Aorta (tissue), 5 donors: ENCODE measurements at places on chromosomes 13 and 19. TPM values are rescaled to one million over a fixed set of nuclear protein-coding genes. Genes with fewer than 3 reads are reported as not detected.

- DNase-seq: no peak
Measured at GRCh38 chr13:40975441-40975840, 43.7 kb downstream of the ELF1 start.

- no peak for DNase-seq
Measured at GRCh38 chr13:113145911-113146598, 12.4 kb upstream of the PROZ start.

DNA sequence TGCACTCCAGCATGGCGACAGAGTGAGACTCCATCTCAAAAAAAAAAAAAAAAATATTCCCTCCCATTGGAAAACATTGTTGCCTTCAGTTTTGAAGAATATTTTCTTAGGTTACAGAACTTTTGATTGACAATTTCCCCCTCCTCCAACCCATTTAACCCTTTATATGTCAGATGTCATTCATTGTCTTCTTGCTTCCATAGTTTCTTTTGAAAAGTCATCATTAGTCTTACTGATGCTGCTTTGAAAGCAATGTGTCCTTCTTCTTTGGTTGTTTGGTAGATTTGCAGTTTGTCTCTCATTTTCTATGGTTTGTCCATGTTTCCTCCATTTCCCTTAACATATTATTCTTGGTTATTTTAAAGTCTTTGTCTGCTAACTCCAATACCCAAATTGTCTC, 25.4 kb downstream of the ZNF558 start:
- DNase-seq: no peak

PALM3 gene
- 0.63 TPM for total RNA-seq

ZNF599 gene
- total RNA-seq: 4.4 TPM

ZNF132 gene
- total RNA-seq: 4.5 TPM

LONP1 gene
- 46.4 TPM for total RNA-seq

- no peak for DNase-seq
Measured at GRCh38 chr13:26050568-26051230, 1.1 kb downstream of the SHISA2 start.

TEAD2 gene
- 48.8 TPM for total RNA-seq

DNA sequence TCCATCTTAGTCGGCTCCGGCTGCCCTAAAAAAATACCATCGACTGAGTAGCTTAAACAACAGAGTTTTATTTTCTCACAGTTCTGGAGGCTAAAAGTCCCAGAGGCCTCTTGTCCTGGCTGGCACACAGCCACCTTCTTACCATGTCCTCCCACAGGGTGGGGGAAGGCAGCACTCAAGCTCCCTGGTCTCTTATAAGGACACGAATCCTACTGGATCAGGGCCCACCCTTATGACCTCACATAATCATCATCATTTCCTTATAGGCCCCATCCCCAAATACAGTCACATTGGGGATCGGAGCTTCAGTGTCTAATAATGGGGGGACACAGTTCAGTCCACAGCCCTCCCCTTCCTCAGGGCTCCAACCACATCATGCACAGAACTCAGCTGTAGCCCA, 2.6 kb upstream of the TUBA3C start:
- no peak for DNase-seq

MEGF8 gene
- total RNA-seq: 26.4 TPM

- no peak for DNase-seq
Measured at GRCh38 chr13:101942535-101943157, 459.2 kb downstream of the FGF14 start.

GRCh38 chr19:28737021-28737895, 475.7 kb downstream of the UQCRFS1 start:
- no peak for DNase-seq

DNA sequence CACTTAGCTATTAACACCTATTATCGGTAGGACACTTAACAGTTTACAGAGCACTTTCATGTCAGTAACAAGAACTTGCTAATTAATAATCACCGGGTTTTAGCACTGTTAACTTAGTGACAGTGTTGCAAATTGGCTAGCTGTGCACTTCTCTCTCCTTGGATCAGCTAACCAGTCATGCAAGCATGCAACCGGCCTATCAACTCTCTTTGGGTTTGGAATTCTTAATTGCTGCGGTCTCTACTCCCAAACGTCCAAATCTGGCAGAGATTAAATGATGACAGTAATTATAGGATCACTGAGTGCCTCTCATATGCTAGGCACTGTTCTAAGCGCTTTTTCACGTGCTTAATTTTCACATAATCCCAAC, 1.2 kb downstream of the EPS15L1 start:
- no peak for DNase-seq

GPX4 gene
- 236 TPM for total RNA-seq

DNA sequence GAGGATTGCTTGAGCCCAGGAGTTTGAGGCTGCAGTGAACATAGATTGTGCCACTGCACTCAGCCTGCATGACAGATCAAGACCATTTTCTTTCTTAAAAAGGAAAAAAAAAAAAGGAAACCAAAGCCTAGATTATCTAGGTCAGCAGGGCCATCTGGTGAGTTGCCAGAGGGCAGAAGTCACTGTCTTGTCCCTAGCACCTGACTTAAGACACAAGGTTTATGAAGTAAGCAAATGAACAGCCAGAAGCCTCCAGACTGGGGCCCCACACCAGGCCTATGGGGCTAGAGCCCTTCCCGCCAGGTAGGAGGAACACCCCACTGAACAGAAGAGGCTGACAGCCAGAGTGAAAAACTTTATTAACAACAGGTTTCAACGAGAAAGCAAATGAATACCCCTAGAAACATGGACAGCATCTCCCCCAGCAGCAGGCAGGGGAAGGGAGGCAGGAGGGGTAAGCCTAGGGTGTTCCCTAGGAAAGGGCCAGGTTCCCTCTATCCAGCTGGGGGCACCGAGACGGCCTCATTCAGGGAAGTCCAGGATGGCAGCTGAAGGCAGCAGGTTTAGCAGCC, 1.2 kb downstream of the WDR83 start:
- DNase-seq: no peak

DNA sequence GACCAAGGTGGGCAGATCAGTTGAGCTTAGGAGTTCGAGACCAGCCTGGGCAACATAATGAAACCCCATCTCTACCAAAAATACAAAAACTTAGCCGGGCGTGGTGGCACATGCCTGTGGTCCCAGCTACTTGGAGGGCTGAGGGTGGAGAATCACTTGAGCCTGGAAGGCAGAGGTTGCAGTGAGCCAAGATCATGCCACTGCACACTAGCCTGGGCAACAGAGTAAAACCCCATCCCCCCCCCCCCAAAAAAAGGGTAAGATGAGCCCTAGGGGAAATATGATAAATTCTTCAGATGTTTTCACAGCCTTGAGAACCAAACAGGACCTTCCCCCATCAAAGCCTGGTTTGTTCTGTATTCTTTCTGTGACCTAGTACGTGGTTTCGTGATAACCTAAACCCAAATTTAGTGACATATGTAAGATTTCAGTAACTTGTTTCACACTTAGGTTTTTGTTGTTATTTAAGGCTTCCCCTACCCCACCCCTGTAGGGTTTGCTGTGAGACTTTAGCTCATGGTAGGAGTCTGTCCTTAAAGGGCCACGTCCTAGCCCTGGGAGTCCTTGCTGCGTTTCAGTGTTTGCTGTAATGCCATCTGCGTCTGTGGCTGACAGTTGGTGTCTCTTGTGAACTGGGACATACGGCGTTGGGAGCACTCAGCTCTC, 49.6 kb downstream of the MYO9B start:
- DNase-seq: no peak

GRCh38 chr19:13069415-13070359, 33.0 kb downstream of the LYL1 start:
- DNase-seq: no peak

DNA sequence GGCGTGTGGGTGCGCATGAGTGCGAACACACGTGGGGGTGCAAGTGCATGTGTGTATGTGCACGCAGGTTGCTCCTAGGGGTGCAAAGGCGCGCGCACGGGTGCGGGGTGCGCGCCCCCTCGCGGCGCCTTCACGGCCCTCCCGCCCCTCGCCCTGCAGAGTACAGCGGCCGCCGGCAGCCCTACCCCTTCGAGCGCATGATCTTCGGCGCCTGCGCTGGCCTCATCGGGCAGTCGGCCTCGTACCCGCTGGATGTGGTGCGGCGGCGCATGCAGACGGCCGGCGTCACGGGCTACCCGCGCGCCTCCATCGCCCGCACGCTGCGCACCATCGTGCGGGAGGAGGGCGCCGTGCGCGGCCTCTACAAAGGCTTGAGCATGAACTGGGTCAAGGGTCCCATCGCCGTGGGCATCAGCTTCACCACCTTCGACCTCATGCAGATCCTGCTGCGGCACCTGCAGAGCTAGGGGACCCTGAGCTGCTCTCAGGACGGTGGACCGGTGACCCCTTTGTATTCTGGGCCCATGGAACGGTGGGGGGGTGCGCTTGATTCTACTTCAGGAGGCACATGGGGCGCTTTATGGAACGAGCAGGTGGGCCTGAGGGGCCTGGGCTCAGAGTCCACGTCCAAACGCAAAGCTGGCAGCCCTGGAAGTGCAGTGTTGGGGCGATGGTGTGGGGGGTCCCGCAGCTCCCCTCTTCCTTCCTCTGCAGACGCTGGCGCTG, 27.7 kb downstream of the TMEM161A start:
- DNase-seq: no peak

- DNase-seq: no peak
Measured at GRCh38 chr13:60258349-60258748, 94.6 kb upstream of the DIAPH3 start.

DNA sequence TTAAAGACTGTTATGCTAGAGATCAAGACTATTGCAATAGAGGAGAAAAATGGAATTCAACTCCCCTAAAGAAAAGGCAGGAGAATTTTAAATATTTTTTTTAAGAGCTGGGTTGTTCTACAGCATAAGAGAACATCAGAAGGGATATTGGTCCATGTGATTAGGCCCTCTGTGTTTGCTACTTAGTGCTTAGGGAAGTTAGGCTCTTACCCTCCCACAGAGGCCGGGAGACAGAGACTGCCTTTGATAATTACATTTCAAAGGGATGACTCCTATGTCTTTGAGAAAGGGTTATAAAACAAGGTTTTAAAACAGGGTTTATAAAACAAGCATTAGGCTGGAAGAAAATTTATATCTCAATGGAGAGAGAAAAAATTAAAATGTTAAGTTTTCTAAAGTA, 1248.1 kb upstream of the PCDH20 start:
- DNase-seq: no peak
